ENCODE measurements at places on chromosomes 5 and 9.

DNA sequence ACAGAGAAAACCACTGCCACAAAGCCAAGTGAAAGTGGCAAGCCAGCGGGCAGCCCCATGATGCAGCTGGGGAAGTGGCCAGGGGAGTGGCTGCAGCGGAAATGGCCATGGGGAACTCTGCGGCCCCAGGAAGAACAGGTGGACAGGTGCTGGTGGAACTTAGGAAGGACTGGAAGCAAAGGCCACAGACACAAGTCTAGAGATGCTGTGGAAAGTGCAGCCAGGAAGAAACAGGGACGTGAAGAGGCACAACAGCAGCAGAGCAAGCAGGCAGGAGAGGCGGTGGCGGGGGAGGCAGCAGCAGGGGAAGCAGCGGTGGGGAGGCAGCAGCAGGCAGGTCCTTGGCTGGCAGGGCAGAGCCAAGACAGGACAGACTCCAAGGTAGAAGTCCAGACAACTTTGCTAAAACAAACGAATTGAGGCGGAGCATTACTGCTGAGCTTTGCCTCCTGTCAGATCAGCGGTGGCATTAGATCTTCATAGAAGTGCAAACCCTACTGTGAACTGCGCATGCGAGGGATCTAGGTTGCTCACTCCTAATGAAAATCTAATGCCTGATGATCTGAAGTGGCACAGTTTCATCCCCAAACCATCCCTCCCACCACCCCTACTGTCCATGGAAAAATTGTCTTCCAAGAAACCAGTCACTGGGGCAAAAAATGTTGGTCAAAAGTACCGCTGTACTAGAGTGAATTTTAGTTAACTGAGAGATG lies 11.8 kb downstream of the SURF6 start:
- no peak for DNase-seq

- DNase-seq: no peak
Measured at GRCh38 chr5:141636106-141636412, 590 bp downstream of the HDAC3 start.

- no peak for DNase-seq
Measured at GRCh38 chr9:133935328-133936005, 56.7 kb downstream of the VAV2 start.

DNA sequence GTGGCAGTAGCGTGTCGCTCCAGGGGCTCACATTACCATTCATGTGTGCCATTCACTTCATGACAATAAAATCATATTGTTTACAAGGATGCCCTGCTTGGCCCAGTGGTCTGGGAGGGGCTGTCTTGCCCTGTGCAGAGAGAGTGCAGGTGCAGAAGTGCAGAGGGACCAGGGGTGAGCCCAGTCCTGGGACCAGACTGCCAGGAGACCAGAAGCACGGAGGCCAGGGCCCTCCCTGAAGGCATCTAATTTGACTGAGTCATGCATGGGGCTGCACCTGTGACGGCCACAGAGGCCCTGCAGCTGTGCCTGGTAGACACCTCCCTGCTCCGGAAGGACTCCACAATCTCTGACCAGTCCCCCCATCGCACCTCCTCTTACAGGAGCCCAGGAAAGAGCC lies 164.4 kb upstream of the FOXD4L5 start:
- DNase-seq: no peak

DNA sequence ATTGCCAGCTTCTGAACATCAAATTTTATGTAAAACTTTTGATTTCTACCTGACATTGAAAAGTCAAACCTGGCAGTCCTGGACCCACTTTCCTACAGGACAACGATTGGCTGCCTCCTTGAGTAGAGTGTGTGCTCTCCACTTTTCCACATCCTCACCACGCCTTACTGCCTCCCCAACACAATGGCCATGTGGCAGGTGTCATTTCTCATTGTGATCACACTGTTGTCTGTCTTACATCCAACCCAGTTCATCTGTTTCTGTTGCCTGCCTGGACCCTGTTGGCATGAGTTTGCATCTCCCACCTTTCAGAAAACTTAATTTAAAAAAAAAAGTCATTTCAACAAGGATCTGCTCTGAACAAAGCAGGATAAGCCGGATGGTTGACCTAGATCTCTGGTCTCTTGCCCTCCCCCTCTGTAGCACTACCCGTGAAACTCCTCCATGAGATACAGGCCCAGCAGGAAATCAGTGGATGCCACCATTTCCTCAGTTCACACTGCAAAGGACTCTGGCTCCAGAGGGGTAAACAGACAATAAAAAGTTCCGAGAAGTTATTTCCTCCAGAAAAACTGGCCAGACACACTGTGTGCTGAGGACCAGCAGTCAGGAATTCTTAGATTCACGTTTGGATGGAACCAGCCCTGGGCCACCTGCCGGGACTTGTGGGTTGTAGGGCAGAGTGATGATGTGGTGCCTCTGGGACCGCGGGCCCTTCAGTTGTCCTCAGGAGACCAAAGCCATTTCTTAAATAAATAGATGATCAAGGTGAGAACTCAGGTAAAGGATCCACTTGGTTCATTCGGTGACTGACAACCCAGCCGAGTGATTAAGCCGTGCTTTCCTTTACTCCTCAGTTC lies 48.6 kb downstream of the AMBP start:
- no peak for DNase-seq
